ENCODE measurements at places on chromosomes 6 and 20.

GRCh38 chr6:139882977-139883728 lies 508.7 kb upstream of the CITED2 start:
- DNase-seq: no peak

- DNase-seq: no peak
These were observed 157.9 kb upstream of the STXBP5 start for GRCh38 chr6:147046141-147046877.

GRCh38 chr6:36576578-36576977 lies 17.6 kb upstream of the SRSF3 start:
- DNase-seq: no peak

DNA sequence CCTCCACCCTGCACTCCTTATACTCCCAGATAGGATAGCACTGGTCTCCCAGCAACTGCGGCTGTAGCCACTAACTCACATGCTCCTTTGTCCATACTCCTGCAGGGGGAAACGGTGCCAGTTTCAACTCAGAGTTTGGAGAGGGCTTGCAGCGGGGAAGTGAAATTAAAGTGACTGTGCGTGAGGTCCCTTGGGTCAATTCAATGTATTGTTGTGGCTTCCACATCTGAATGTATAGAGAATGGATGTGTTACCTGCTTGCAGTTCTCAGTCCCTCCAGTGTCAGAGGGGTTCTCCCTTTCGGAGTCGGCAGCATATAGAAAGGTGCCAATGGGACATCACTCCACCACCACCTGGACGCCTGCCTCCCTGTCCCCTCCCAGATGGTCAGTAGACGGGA lies 93.6 kb upstream of the CNKSR3 start:
- DNase-seq: no peak
